Activated gamma-delta T cell treated with Interleukin-2 at 50 U/mL for 16 hours (primary cell): ENCODE measurements at places on chromosomes 3 and 15.

DNA sequence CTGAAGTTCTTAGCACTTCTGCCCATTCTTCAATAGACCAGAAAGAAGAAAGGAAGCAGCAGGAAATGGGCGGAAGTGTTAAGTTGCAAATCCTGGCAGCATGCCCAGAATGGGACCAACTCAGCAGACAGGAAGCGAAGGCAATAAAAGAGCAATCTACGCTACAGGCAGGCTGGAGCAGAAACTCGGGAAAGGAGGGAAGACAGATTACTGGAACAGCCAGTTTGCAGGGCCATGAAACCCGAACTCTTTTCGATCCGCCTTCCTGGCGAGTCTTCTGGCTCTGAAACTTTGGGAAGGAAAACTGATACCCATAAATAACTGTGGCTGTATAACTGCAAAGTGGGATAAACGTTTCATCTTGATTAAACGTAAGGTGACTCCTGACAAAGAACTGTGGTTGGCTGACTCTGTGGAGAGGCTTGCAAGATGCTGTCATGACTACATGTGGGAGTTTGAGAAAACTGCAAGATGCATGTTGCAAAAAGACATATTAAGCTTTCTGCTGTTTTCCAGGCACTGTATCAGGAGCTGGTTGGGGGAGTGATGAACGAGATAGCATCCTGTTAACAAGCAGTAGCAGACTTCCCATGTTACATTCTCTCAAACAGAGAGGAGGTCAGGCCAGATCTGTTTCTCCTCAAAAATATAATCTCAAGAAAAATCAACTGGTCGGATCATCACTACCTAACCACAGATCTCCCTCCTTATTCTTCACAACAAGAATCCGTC, 67.8 kb downstream of the FMN1 start:
- peak; percentile 79 for DNase-seq

GRCh38 chr3:13414040-13414729, 5.9 kb downstream of the NUP210 start:
- DNase-seq: peak; percentile 79

DNA sequence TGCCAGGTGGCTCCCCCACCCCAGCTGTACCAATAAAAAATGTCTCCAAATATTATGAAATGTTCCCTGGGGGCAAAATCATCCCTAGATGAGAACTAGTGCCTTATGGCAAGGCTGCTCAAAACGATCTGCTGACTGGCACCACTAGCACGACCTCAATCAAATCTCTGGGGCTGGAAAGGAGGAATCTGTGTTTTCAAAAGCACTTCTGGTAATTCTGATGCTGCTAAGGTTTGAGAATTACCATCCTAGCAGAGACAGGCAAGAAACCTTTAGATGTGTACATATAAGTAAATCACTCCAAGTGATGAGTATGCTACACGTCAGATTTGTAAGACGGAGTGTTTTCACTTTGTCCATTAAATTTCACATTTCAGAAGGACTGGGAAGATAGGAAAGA, 360.1 kb upstream of the THRB start:
- DNase-seq: no peak

DNA sequence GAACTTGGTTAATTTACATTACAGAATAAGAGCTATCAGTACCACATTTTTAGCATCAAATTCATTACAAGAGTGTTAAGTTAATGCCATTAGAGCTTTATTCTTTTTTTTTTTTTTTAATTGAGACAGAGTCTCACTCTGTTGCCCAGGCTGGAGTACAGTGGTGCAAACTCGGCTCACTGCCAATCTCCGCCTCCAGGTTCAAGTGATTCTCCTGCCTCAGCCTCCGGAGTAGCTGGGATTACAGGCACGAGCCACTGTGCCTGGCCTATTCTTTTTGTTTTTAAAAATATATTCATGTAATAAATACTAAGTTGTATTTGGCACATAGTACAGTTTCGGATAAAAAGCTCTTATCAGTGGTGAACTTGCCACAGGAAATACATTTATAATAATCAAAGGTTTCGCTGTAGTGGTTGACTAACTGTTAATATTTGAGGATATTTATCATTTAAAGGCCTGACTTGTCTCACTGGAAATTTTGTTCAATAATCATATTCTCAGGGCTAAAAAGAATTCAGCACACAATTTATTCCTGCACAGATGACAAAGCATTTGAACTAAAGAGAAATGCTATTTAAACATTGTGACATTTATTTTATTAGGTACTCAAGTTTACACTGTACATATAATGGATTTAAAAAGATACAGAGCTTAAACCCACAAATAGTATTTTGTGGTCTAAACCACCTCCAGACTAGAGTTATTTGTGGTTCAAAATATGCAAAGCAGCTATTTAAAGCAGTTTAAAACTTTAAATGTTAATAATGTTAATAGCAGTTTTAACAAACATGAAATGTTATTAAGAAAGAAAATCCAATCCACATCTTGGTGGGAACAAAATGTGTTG, 6.1 kb upstream of the LEKR1 start:
- DNase-seq: no peak

DNA sequence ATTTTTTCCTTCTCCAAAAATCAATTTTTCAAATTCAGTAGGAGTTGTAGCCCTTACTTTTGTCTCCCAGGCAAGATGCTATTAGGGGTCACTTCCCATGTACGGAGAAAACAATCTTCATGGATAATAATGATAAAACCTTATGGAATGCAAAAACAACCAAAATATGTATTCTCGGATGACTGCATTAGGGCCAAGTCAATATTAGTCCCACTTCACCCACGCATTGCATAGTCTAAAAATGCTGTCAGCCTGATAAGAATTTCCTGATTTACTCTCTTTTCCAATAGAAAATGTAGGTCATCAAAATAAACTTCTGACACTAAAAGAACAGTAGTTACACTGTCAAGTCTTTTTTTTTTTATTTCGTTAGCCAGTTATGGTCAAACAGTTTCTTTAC, 2.7 kb downstream of the VGLL3 start:
- DNase-seq: no peak
